ENCODE measurements at places on chromosomes 5 and 9.

DNA sequence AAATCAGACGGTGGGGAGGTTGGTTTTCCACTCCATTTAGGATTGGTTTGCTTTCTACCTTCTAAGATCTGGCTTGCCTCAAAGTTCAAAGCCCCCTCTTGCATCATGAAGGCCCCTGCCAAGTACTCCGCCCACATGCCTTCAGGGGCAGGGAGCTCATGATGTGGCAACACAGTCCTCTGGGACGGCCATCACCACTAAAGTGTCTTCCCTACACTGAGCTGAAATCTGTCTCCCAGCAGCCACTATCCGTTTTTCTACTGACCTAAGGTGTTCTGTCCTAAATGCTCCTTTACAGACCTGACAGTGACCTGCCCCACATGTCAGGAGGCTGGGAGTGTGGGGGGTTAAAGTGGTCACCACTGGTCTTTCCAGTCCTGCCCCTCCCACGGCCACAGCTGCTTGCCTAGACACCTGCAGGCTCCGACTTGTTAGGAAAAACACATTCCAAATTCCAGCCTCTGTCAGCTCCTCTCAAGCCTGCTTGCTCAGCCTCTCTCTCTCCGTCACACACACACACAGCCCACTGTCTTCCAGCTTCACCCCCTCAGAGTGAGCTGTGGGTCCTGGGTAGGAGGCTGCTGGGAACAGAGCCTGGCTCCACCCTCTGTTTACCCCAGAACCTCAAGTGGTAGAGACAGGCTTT, 44.9 kb downstream of the SHB start:
- no peak for DNase-seq

GRCh38 chr5:140253985-140254384, 48.9 kb downstream of the PFDN1 start:
- no peak for DNase-seq

DNA sequence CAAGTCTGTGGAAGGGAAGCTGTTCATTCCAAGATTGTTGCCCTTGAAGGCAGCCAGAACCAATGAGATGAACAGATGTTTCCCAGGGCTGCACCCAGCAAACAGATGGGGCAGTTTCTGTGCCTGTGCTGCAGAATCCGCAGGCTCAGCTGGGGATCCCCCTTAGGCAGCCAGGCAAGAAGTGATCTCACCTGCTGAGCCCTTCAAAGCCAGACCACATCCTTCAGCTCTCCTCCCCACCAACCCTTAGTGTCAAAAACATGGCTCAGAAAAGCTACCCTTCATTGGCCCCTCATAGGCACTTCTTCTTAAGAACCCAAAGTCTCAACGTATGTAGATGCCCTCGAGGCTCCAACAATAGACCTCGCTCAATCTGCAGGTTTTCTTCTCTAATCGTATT, 626.7 kb downstream of the CCDC171 start:
- no peak for DNase-seq

GRCh38 chr9:89555451-89556375, 49.1 kb upstream of the GADD45G start:
- no peak for DNase-seq

GRCh38 chr5:116738615-116739261, 164.1 kb upstream of the SEMA6A start:
- DNase-seq: no peak

DNA sequence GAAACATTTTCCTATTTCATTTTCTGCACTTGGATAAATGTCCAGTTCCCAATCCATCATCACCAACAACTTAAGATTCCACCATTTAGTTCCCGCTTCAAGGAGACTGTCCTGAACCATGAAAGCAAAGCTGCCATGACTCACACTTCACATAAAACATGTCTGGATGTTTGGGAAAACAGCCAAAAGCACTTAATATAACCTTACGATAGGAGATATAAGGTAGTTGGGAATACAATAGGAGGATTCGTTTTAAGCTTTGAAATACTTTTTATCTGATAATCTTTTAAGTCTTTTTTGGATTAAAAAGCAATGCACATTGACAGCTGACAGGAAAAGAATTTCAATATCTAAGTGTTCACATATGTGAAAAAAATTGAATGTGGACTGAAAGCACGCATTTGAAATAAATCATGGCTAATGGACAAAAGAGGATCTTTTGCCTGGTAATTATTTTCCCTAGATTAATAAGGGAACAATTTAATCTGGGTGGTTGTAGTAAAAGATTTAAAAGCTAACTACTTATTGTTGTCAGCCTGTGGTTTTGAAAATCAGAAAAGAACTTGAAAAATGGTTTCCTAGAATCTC, 17.3 kb upstream of the TGFBI start:
- DNase-seq: no peak

DNA sequence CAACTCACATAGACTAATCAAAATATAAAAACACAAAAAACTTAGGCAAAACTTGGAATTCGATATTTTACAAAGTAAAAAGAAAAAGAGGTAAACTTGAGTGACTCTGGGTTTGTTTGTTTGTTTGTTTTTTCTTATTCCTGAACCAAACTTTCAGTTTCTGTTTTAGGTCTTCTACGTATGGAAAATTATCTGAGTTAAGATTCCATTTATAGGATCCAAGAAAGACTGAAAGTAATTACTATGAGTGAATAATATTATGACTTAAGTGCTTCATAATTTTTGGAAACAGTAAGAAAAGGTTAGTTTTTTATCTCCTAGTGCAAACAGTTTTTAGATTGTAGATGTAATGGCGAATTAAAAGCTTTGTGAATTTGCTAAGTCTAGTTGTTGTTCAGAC, 13.2 kb downstream of the ST8SIA4 start:
- no peak for DNase-seq

DNA sequence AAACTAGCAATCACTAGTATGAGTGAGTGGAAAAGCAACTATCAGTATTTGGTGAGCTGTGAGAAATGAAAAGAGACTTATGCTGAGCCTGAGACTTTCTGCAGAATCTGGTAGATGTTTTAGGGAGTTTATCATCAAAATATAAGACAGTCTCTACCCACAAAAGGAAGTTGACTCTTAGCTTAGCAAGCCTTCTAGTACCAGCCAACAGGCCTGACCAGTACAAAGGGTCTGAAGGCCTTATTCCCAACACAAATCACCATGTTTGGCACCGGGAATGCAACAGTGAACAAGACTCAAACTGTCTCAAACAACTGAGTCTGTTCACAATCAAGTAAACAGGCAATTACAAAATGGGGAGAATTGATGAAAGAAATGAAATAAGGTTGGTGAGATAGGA, 244.4 kb downstream of the CWC27 start:
- no peak for DNase-seq

GRCh38 chr9:123475407-123475806, 119.4 kb downstream of the CRB2 start:
- DNase-seq: no peak

DNA sequence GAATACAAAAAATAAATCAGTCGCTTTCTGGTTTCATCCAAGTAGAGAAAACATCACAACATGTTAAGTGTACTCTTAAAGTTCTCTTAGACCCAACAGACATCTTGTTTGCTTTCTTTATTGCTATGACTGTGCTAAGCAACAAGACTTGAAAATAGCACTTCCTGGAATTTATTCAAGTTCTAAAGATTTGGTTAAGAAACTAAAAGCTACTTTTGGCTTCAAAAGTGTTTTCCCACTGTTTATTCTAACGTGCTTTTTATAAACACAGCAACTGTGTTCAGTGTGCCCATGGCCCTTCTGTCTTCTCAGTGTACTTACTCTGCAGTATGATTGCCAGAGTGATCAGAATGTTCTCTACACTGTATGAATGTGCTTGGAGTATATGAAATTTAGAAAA, 109.8 kb downstream of the GIN1 start:
- no peak for DNase-seq

DNA sequence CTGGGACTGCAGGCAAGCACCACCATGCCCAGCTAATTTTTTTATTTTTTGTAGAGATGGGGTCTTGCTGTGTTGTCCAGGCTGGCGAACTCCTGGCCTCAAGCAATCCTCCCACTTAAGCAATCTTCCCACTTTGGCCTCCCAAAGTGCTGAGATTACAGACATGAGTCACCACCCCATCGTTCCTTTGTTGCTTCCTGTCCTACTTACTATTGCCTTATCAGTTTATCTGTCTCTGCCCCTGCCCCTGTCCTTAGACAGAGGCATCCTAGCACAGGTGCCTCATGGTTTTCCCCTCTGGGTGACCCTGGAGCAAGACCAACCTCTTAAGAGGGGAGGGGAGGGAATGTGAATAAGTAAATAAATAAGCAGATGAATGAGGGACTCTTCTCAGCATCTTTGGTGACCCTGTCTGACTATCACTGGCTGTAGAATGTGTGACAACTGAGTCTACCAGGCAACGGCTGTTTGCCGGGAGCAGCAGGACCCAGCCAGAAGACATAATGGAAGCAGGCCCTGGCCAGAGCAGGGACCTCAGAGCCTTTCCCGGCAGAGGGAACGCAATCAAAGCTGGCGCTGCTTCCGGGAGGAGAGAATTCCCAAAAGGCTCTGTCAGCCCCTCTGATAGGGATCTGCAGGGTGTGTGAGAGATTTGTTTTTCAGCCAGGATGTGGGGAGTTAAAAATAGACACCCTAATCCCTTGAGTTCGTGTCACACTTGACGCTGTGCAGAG, 43.8 kb upstream of the DAB2IP start:
- DNase-seq: no peak

DNA sequence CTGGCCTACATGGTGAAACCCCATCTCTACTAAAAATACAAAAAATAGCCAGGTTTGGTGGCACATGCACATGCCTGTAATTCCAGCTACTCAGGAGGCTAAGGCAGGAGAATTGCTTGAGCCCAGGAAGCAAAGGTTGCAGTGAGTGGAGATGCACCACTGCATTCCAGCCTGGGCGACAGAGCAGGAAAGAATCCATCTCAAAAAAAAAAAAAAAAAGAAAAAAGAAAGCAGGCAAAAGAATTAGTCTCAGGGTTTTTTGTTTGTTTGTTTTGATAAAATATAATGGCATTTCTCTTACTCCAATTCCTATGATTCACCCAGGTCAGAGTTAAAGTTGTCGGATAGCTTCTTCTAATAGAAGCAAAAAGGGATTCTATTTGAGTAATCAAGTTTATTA, 67.0 kb upstream of the ATG10 start:
- no peak for DNase-seq

DNA sequence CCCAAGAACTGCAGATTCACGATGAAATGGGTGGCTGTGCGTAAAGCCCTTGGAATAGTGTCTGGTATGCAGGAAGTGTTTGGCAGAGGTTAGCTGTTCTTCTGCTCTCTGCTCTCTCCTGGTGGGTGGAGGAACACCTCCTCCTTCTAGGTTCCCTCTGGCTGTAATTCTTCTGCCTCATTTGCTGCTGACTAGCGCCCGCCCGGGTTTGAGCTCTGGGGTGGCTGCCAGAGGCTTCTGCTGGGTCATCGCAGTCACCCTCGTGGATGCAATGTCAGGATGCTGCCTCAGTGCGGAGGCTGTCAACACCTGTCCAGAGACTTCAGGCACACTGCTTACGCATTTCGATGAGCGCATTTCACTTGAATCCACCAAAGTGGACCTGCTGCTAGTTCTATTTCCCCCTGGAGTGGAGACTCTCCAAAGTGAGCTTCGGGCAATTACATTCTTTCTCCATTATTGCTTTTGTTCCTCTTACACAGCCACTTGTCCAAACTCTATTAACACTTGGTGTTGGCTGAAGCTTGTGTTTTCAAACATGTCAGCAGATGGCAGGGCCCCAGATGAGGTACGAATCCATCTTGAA, 11.7 kb downstream of the DOCK2 start:
- no peak for DNase-seq

- DNase-seq: no peak
Measured at GRCh38 chr5:154331232-154331631, 114.6 kb upstream of the SAP30L start.

GRCh38 chr5:144451187-144451973, 280.7 kb downstream of the KCTD16 start:
- DNase-seq: no peak

GRCh38 chr5:102719886-102720285, 35.2 kb upstream of the PAM start:
- no peak for DNase-seq

GRCh38 chr9:91405343-91406077, 18.1 kb downstream of the NFIL3 start:
- no peak for DNase-seq

Measured in stimulated activated CD8-positive, alpha-beta memory T cell treated with anti-CD3 and anti-CD28 coated beads, Interleukin-7, amount 100 ng/mL, for 24 hours (primary cell).